ENCODE measurements at places on chromosomes 1 and 21.

DNA sequence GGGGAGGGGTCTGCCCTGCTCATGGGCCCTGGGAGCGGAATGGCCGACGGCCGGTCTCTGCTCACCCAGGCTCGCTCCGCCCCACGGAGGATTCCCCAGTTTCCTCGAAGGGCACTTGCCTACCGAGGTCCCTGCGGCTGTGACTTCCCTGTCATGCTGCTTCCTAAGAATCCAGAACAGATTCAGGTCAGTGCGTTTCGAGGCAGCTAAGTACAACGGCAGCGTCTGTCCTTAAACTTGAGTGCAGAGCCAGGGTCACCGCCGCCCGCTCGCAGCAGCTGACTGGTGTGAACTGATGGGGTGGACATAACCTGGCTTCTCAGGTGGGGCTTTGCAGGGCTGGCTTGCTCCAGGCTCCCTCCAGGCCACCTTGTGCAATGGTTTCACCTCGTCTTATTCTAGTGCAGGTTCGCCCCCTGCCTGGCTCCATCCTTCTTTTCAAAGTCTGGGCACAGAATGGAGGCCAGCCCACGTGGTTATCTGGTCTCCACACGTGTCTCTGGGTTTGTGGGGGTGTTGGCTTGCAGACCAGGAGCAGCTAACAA is 7.6 kb upstream of the C1orf174 start:
- DNase-seq, result no peak

- no peak for DNase-seq
These were observed 149.1 kb upstream of the L1TD1 start for GRCh38 chr1:62045574-62045973.

DNA sequence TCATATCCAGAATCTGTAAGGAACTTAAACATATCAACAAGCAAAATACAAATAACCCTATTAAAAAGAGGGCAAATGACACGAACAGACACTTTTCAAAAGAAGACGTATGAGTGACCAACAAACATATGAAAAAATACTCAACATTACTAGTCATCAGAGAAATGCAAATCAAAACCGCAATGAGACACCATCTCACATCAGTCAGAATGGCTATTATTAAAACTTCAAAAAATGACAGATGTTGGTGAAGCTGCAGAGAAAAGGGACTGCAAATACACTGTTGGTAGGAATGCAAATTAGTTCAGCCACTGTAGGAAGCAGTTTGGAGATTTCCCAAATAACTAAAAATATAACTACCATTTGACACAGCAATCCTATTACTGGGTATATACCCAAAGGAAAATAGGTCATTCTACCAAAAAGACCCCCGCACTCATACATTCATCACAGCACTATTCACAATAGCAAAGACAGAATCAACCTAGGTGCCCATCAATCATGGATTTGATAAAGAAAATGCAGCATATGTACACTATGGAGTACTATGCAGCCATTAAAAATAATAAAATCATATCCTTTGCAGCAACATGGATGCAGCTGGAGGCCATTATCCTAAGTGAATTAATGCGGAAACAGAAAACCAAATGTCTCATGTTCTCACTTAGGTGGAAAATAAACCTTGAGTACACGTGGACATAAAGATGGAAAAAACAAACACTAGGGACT is 230.1 kb upstream of the RAB4A start:
- no peak for DNase-seq

GRCh38 chr1:169345511-169345910 is 22.1 kb downstream of the NME7 start:
- DNase-seq, result no peak

GRCh38 chr1:197923038-197923437 is 5.9 kb downstream of the LHX9 start:
- DNase-seq, result no peak

- no peak for DNase-seq
These were observed 95.9 kb downstream of the DDX20 start for GRCh38 chr1:111851552-111851951.

- DNase-seq, result no peak
These were observed 19.2 kb upstream of the PKP1 start for GRCh38 chr1:201264072-201264471.

DNA sequence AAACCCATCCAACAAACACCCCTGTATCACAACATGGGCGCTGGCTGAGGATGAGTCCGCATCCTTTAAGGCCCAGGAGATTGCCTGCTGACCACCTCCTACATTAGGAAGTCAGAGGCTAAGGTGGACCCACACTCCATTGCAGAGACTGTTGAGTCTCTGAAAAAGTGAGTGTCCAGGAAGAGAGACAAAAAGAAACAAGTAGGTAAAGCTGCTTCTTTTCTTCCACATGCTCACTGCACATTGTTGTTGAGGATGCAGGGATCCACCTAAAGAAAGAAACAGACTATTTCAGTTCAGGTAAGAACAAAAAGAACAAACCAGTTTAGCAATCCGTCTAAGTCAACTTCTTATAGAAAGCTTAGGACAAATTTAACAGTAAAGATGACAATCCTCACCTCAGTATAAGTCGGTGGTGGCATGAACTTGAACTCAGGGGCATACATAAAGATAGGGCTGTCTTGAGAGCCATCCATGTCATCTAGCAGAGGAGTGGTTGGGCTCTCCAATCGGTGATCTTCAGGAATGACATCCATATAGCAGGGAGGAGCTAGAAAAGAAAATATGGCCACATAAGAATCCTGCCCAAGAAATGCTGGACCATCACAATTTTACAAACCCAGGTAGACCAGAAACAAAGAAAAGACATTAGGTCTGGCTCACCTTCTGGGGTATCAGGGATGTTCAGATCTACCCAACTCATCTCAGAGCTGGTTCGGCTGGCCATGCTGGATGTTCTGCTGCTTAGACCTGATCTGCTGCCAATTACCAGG is 2.6 kb downstream of the TXNIP start:
- DNase-seq, result no peak

DNA sequence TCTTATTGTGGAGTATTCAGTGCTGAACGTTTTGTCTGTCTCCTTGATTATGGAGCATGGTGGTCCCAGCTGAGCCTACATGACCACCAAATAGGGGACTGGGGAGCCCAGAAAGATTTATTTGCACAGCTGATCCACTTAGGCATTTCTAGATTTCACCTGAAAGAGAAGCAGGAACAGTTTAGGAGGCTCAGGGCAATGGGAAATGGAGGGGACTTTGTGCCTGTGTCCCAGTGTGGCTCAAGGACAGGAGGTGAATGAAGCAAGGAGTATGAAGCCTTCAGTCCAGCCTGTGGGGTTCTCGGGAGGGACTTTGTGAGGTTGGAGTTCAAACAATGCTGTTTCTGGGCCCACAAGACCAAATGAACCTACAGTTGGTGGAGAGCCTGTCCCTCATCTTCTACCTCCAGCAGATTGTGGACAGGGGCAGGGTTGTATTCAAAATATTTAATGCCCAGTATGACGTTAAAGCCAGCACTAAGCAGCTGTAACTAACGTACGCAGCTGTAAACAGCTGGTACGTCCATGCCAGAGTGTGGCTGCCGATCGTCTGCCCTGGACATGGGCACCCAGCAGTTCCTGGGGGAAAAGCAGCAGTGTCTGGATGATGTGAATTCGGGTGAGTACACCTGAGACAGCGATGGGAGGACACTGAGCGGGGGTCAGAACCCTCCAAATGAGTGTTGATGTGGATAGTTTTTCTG is 164.9 kb upstream of the RAB4A start:
- no peak for DNase-seq

- DNase-seq, result no peak
These were observed 189.0 kb downstream of the PLPP3 start for GRCh38 chr1:56390232-56390867.

DNA sequence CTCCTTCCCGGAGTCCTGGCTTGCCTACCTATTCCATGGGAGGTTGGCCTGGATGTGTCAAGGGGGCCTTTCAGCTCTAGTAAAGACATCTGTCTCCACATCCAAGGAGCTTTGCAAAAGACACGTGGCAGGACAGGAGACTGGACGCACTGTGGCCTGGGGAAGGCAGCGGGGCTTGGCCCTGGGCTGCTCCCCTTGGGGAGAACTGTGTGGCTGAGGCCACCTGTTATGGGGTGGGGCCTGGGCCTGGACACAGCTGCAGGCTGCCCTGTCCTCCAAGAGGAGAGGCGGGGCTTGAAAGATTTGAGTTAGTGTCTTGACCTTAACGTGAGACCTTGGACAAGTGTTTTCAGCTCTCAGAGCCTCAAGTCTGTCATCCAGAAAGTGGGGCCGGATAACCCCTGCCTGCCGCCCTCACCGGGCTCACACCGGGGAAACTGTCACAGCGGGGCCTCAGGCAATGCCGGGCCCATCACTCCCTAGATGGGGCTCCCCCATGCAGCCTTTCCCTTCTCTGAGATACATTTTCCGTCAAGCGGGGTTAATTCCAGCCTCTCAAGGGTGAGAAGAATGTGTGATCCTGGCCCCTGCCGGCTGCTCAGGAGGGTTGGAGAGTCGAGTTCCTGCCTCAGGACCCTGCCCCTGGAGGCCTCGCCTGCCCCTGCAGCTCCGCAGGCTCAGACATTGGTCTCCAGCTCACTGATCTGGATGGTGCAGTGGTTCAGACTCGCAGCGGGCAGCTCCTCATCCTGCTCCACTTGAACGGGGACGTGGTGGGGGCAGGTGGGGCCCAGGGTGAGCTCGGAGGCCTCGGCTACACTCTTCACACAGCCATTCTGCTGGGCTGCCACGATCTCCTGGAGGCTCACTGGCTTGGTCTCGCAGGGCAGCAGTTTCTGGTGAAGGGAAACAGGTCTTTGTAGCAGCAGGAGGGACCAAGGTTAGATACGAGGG is 25.6 kb downstream of the PODN start:
- DNase-seq, result no peak

Data from CD4-positive, alpha-beta T cell treated with Interleukin-6 at 100 ng/mL for 8 hours (primary cell).